ENCODE measurements at places on chromosomes 7 and 10.

- no peak overlapping the region for H3K4me3 ChIP-seq
- DNase-seq = peak; percentile 63
- H3K36me3 ChIP-seq = peaks cover 2% of the 10 kb centered on the region
Observed at GRCh38 chr7:111982804-111983203, 223.4 kb downstream of the DOCK4 start.

GRCh38 chr10:69051303-69051702, 36.6 kb upstream of the SRGN start:
- DNase-seq = peak; percentile 36
- H3K36me3 ChIP-seq = no peaks in the 10 kb centered on the region
- H3K27me3 ChIP-seq = no peaks in the 10 kb centered on the region
- no peak overlapping the region for H3K27ac ChIP-seq
- peaks cover 3% of the 10 kb centered on the region for H3K4me1 ChIP-seq

DNA sequence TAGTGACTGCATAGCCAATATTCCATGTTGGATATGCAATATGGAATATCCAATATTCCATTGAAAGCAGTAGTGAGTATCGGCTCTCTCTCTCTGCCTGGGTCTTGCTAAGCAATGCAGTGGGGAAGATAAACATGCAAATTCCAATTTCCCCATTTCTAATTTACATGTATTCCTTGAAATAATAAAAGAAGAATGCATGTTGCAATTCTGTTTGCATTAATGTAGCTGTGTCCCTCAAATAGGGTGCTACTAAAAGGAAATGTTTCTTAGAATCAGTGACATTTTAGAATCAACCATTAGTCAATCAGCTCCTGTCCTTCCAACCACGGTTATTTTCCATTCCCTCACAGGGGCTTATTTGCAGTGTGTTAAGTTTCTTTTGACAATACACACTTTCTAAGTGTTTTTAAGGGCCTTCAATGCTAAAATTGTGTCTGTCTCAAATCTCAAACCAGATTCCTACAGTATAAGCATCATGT, 46.7 kb downstream of the AFAP1L2 start:
- H3K27ac ChIP-seq = no peak overlapping the region
- no peak overlapping the region for H3K4me3 ChIP-seq
- H3K4me1 ChIP-seq = peaks cover 14% of the 10 kb centered on the region
- no peaks in the 10 kb centered on the region for H3K36me3 ChIP-seq

- H3K27me3 ChIP-seq = peaks cover 9% of the 10 kb centered on the region
- H3K4me3 ChIP-seq = peak overlapping the region; percentile 78
- H3K4me1 ChIP-seq = peaks cover 19% of the 10 kb centered on the region
- no peaks in the 10 kb centered on the region for H3K36me3 ChIP-seq
- no peak overlapping the region for H3K27ac ChIP-seq
Observed at GRCh38 chr7:151252961-151253711, 4.6 kb upstream of the SMARCD3 start.

GRCh38 chr10:51748959-51749358, 49.6 kb upstream of the CSTF2T start:
- DNase-seq = no peak
- no peaks in the 10 kb centered on the region for H3K4me1 ChIP-seq
- no peaks in the 10 kb centered on the region for H3K27me3 ChIP-seq

DNA sequence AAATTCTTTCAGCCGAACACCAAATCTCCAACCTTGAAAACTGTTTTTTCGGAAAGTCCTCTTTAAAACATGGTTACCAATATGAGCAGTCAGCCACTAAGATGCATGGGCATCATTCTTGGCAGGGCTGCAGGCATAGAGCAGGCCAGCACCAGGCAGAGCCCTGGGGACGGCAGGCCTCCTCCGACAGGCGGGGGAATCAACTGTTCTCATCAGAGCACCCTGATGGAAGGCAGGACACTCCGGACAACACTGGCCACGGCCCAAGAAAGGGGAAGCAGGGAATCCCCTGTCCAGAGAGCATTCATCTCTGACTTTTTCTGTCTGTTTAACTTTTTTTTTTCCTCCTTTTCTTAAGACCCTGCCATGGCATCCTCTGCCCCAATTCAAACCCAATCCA, 1.4 kb upstream of the NOS3 start:
- no peak overlapping the region for H3K4me3 ChIP-seq
- DNase-seq = no peak
- H3K27ac ChIP-seq = no peak overlapping the region
- H3K27me3 ChIP-seq = no peaks in the 10 kb centered on the region
- no peaks in the 10 kb centered on the region for H3K4me1 ChIP-seq
- H3K36me3 ChIP-seq = no peaks in the 10 kb centered on the region

- no peak overlapping the region for H3K4me3 ChIP-seq
- no peaks in the 10 kb centered on the region for H3K27me3 ChIP-seq
- DNase-seq = no peak
Observed at GRCh38 chr7:96831446-96831845, 121.8 kb upstream of the SEM1 start.
